NAMALWA (cell line): ENCODE measurements at places on chromosomes 5 and 9.

GRCh38 chr5:62483556-62483955 is 71.0 kb downstream of the IPO11 start:
- no peak for DNase-seq

DNA sequence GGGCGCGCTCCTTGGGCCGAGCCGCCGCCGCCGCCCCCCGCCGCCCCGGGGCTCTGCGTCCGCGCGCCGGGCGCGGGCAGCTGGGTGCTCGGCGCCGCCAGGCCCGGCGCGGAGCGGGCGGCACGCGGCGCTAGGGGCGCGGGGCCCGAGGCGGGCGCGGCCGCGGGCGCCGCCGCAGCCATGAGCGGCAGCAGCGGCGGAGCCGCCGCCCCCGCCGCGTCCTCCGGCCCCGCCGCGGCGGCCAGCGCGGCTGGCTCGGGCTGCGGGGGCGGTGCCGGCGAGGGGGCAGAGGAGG is 351 bp downstream of the TRIO start:
- DNase-seq = no peak

DNA sequence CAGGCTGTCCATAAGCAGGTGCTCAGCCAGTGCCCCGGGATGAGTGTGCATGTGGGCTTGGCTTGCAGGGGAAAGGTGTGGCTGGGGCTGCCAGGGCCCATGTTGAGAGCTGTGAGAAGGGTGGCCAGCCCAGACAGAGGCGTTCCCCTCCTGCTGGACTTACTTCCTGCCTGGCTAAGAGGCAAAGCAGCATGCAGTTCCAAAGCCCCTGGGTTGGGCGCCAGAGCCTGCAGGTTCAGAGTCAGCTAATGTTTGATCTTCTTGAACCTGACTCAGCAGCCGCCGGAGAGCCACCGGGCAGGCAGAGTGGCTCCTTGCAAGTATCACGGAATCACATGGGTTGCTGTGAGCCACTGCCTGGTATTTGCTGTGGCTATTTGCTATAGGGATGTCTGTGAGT is 168.4 kb upstream of the MAP1B start:
- DNase-seq = no peak

GRCh38 chr9:101578378-101578777 is 16.4 kb downstream of the PPP3R2 start:
- DNase-seq = peak; percentile 15

DNA sequence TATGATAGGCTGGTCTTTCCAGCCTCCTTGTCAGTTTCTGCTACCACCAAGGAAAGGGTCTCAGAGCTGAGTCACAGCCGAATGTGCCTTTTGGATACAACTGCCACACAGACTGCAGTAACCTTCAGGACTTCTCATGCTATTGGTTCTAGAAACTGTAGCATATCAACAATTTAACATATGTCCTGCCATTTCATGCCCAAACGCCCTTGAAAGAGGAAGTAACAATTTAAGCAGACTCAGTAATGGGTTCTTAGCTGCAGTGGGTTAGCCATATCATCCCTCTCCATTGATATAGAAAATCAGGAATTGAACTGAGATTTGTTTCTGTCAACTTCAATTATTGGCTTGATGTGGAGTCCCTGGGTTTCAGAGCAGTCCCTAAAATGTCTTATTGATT is 4.1 kb upstream of the CLK4 start:
- DNase-seq = peak; percentile 30

- DNase-seq = no peak
Observed at GRCh38 chr5:134420343-134420742, 8.7 kb upstream of the CDKN2AIPNL start.

GRCh38 chr5:136754216-136754615 is 388.9 kb upstream of the TRPC7 start:
- no peak for DNase-seq

- DNase-seq = no peak
Observed at GRCh38 chr5:158856291-158856690, 243.4 kb downstream of the EBF1 start.

- DNase-seq = no peak
Observed at GRCh38 chr5:130532786-130533185, 628.5 kb downstream of the CHSY3 start.

GRCh38 chr9:98215821-98216220 is 23.4 kb upstream of the CORO2A start:
- peak; percentile 16 for DNase-seq

- DNase-seq = no peak
Observed at GRCh38 chr5:609506-609905, 2.6 kb upstream of the CEP72 start.

- no peak for DNase-seq
Observed at GRCh38 chr9:77679088-77679487, 31.0 kb upstream of the GNA14 start.

DNA sequence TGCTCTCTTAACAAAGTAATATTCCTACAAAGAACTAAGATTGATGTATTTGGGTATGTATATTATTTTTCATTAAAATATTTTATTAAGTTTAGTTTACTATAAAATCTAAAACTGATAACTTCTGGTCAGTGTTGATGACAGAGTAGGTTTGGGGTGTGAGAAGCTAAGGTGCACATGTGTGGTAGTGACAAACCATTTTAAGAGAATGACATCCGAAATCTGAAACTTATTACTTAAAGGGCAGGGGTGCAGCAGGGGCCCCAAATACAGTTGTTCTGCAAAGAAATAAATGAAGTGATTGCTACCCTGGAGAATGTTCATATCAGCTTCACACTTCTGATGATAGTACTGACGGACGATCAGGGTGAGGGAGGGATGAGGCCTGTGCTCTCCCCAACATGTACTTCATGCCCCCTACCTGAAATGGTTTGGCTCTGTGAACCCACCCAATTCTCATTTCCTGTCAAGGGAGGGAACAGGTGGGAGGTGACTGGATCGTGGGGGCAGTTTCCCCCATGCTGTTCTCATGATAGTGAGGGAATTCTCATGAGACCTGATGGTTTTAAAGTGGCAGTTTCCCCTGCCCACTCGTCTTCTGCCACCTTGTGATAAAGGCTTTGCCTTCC is 125.3 kb upstream of the RFX3 start:
- DNase-seq = no peak

GRCh38 chr5:115460472-115460871 is 84.1 kb downstream of the FEM1C start:
- DNase-seq = no peak

GRCh38 chr5:38871790-38872551 is 26.2 kb downstream of the OSMR start:
- DNase-seq = no peak

GRCh38 chr9:94157050-94157801 is 73.0 kb downstream of the PTPDC1 start:
- no peak for DNase-seq

GRCh38 chr5:111742177-111742994 is 14.6 kb downstream of the NREP start:
- DNase-seq = no peak

- DNase-seq = no peak
Observed at GRCh38 chr9:84338792-84339191, 1.8 kb downstream of the SLC28A3 start.

GRCh38 chr5:25764733-25765132 is 1120.0 kb upstream of the CDH10 start:
- no peak for DNase-seq

GRCh38 chr5:128074171-128074570 is 9.4 kb upstream of the SLC12A2 start:
- DNase-seq = no peak

GRCh38 chr9:115930472-115930871 is 223.1 kb upstream of the PAPPA start:
- DNase-seq = no peak

DNA sequence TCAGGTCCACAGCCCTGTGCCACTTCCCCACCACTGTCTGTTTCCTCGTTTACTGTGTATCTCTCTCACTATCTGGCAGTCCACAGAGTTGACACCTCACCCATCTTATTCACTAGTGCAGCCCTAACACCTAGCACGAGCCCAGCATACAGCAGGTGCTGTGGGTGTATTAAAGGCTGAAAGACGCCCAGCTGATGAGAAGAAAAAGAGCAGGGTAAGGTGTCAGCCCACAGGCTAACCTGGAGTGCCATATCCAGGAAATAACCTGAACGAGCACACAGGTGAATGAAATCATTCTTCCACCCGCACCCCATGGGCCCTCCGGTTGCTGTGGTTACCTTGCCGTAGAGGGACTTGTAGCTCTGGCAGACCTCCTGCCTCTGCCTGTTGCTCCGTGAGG is 18.6 kb downstream of the ANXA6 start:
- no peak for DNase-seq

DNA sequence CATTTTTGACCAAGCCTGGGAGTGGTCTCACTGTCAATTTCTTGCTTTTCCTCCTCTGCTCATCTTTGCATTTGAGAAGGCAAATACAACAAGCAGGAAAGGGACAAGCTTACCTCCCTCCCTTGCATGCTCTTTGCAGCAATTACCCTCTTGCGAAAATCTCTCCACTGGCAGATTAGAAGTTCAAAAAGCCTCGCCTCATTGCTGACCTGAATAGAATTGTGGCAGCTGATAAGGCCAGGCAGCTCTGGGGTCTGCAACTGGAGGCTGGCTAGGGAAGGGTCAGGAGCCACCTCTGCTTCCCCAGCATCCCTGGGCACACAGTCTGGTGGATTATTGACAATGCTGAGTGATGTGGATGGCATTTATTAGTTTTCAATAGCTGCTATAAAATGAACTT is 362.3 kb upstream of the KIF2A start:
- no peak for DNase-seq

DNA sequence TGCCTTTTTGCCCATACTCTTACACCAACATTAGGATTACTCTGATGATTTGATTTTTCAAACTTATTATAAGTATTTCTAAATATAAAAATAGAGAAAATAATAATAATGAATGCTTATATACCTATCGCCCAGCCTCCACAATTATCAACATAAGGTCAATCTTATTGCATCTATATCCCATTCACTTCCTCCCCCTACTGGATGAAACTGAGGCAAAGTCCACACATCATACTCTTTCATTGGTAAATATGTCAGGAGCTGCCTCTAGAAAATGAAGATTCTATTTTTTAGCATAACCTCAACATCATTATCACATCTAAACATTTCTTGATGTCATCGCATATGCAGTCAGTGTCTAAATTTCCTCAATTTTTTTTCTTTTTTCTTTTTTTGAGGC is 44.3 kb downstream of the SH3RF2 start:
- DNase-seq = no peak

- no peak for DNase-seq
Observed at GRCh38 chr5:10453545-10453944, 11.9 kb downstream of the ROPN1L start.

DNA sequence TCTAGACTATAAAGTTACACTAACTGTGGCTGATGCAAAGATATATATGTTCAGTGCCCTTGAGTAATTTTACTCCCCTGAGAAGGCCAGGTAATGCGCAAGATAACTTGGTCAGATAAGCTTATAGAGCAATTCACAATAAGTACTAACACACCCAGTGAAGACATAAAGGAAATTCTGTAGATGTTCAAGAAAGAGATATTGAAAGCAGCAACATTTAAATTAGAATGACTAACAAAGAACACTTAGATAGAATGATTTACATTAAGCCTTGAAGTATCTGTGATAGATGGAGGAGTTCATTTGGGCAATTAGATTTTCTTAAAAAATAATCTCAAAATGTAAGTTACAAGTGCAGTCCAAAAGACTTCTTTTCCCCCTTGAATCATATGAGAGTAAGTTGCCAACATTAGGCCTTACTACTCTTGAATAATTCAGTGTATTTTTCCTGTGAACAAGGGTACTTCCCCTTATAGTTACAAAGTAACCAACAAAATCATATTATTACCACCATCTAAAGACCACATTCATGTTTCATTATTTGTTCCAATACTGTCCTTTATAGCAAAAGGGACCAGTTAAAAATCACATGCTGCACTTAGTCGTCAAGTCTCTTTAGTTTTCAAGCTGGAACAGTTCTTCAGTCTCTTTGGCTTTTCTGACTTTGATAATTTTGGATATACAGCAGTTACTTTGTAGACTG is 44.4 kb upstream of the ELOVL7 start:
- no peak for DNase-seq

GRCh38 chr5:132655821-132656773 is 1.9 kb upstream of the IL13 start:
- DNase-seq = no peak

DNA sequence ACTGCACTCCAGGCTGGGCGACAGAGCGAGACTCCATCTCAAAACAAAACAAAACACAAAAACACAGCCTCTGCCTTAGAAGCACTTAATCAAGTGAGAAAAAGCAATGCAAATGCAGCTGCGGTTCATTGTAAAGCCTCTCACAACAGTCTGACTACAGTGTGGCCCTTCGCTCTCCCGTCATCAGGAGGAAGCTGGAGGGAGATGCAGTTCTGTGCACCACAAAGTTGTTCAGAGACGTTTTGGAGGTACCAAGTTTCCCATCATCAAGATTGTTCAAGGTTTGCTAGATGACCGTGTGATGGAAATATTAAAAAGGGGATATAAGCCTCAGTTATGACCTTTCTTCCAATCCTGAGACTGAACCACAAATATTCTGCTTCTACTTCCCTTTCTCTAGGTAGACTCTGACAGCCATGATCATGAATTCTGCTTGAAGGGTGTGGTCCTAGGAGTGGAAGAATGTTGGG is 40.9 kb downstream of the SEC61B start:
- no peak for DNase-seq

GRCh38 chr9:34187891-34188240 is 9.0 kb downstream of the UBAP1 start:
- no peak for DNase-seq

GRCh38 chr9:37248651-37249163 is 128.3 kb downstream of the ZCCHC7 start:
- no peak for DNase-seq
